ENCODE measurements at places on chromosomes 12 and 14.

DNA sequence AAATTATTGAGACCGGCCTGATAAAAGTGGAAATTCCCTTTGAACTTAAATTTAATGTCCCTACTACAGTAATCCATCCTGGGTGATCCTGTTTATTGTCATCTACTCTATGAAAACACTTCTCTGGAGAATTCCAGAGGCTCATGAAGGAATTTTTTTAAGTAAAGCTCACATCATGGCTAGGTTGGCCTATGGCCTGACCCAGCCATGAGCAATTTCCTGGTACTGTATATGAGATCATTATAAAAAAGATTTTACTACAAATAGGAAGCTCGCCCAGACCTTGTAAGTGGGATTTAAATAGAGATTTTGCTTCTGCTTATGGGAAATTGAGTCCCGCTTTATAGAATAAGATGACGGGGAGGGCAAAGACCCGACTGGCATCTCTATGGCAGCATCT is 215.5 kb downstream of the DPF3 start:
- DNase-seq, result no peak

DNA sequence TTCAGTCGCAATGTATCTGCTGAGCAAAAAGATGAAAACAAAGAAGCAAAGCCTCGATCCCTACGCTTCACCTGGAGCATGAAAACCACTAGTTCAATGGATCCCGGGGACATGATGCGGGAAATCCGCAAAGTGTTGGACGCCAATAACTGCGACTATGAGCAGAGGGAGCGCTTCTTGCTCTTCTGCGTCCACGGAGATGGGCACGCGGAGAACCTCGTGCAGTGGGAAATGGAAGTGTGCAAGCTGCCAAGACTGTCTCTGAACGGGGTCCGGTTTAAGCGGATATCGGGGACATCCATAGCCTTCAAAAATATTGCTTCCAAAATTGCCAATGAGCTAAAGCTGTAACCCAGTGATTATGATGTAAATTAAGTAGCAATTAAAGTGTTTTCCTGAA is 19.8 kb downstream of the CKB start:
- DNase-seq, result no peak

GRCh38 chr14:86790408-86791364 is 1202.3 kb downstream of the GALC start:
- DNase-seq, result no peak

DNA sequence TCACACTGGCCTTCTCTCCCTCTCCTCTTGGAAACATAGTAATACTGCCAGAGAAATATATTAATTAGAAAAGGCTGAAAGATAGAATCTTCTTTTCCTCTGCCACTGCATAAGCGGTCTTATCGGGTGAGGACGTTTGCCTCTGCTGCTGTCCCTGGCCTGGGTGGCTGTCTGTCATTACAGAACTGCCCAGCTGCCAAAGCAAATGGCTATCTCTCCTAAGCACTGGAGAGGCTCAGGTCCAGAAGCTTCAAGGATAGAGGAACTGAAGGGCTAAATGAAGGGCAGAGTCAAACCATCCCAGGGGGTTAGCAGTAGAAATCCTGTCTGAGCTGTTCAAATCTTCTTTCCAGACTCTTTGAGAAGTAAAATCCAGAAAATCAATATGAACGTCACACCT is 198.6 kb upstream of the CAND1 start:
- DNase-seq, result no peak

DNA sequence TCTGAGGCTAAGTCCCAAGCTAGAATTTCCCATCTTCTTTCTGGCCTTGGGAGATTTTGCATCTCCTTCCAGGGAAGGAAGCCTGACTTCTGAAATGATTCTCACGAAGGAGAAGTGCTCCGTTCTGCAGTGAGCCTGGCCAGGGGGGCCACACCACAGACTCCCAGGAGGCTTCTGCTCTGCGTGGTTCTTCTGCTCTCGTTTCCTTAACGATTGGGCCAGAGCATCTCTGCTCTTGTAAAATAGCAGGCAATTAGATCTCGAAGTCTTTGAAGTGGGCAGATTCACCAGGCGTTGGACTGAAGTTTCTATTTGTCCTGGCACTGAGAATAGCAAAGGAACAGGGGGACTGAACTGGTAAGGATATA is 6.7 kb upstream of the BATF start:
- DNase-seq, result no peak

DNA sequence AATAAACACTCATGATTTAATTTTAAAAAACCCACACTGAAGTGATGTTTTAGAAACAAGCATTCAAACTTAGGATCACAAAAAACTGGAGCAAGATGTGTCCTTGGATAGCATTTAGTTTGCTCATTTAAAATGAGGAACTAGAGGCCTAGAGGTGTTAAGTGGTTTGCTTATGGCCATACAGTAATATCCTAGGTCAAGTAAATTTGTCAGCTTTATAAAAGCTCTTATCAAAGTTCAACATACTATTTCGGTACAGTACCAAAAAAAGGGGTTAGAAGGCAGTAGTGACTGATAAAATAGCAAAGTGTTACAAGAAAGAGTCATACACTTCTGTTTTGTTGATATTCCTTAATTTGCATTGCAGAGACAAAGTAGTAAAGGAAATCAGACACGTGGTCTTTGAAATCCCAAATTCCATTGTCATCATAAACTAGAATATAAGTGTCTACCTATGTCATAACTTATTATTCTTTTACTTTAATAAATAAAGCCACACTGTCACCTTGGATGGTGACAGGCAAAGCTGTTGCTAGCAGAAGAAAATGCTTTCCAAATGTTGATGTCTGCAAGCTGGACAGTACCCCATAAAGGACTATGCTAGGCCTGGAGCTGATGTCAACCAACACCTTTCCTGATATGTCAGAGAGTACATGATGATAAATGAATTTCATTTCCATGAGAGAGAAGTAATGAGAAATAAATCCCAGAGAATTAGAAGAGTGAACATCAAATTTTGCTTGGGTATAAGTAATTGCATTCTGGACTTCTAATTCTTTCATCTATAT is 17.6 kb upstream of the SRP54 start:
- no peak for DNase-seq

GRCh38 chr12:71548893-71549292 is 109.3 kb downstream of the LGR5 start:
- DNase-seq, result no peak

- DNase-seq, result no peak
Observed at GRCh38 chr12:57518176-57518919, 2.0 kb downstream of the DDIT3 start.

DNA sequence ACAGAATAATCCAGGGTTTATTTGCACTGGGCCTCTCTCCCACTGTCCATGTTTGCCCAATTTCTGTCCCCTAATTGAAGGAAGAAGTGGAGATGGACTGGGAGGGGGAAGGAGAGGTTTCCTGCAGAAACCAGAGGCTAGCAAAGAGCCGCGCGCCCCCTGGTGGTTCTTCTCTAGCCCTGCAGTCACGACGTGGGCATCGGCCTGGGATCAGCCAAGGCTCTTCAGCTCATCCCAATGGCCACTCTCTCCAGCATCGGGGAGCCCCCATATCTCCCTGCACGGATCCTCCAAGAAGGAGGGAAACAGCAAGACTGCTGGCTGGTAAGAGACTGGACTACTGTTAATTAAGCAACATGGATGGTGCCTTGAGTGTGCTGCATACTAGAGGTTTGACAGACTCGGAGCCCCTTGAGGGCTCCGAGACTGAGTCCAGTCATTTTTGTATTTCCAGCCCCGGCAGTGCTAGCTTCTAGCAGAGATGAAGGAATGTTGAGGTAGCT is 18.7 kb downstream of the ZBTB39 start:
- DNase-seq, result peak; percentile 77

DNA sequence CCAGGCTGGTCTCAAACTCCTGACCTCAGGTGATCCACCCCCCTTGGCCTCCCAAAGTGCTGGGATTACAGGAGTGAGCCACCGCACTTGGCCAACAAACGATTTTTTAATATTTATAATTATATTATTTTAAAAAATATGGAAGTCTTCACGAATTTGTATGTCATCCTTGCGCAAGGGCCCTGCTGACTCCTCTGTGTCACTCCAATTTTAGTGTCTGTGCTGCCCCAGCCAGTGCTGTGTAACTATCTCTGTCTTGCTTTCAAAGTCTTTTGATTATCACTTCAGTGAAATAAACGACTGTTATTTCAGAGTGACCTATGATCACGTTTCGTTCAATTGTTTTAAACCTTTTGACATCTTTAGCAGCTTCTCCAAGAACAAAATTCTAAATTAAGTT is 13.1 kb upstream of the MMP17 start:
- DNase-seq, result no peak

DNA sequence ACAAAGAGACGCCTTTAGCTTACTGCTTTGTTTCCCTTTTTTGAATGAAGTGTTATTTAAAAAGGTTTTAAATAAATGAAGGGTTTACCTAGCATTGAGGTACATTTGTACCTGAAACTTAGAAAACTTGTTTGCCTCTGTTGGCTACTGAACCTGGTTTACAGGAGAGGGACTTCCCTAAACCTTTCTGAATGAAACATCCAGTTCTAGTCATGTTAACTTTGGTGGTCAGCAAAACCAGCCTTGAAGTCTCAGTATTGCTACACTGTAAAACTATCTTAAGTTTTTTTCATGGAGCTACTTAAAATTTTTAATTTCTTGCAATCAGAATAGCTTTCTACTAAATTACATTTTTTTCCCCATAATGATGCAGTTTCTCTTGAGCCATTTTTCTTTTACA is 38.2 kb downstream of the RASSF8 start:
- no peak for DNase-seq

DNA sequence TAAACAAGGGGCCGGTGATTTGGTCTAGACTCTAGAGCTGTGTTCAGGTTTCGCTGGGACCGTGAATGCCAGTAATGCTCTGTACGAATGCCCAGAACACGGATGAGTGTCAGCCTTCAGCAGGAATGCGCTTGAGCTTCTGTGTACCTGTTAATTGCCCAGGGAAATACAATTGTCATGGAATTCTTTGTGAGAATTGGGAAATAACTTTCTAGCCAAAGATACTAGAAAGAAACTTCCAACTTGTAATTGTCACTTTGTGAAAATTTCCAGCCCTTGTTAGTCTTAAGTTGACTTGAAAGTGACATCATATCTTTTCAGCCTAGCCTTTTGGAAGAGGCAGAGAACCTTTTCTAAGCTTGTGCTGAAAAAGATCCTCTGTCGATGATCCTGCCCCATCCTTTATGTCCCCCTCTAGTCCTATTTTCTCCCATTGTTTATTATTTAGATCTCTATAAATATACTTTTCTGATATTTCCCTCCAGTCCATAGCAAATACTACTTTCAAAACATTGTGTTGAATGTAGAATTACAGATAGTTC is 2.7 kb downstream of the CHST11 start:
- no peak for DNase-seq

GRCh38 chr12:45547822-45548221 is 181.7 kb upstream of the ARID2 start:
- no peak for DNase-seq

Data from SK-N-DZ (cell line).